ENCODE measurements at places on chromosomes 2 and 18.

DNA sequence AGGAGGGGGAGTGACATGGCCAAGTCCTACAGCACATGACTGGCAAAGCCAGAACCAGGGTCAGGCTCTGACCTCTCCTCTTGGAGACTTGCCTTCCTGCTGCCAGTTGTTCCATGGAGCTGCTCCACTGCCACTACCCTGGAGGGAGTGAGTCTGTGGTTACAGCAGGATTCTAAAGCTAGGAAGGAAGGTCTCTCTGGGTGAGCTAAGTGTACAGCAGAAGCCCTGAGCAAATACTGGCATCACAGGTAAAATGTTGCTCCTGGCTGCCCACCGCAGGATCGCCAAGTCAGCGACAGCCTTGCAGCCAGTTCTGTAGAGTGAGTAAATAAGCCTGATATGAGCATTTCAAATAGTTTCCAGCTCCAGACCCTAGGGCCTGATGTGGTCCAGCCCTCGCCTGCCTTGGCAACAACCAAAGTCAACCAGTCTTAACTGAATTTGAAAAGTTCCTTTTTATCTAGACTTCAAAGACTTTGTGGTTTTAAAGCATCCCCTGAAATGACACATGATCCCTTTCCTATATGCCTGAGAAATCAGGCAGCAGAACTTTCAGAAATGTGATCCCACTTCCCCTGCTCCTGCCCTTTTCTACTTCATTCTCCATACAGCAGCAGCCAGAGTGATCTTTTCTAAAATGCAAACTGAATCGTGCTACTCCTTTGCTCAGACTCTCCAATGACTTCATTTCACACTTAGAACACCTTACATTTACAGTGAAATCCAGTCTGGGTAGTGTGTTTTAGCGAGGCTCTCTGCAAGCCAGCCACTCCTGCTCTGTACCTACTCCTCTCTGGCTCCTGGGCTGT, 114.3 kb downstream of the MGAT5 start:
- no peak for DNase-seq

- DNase-seq, result no peak
These were observed 123.0 kb downstream of the CYP26B1 start for GRCh38 chr2:72024451-72025175.

- no peak for DNase-seq
These were observed 18.0 kb downstream of the ANKRD44 start for GRCh38 chr2:197292619-197293018.

DNA sequence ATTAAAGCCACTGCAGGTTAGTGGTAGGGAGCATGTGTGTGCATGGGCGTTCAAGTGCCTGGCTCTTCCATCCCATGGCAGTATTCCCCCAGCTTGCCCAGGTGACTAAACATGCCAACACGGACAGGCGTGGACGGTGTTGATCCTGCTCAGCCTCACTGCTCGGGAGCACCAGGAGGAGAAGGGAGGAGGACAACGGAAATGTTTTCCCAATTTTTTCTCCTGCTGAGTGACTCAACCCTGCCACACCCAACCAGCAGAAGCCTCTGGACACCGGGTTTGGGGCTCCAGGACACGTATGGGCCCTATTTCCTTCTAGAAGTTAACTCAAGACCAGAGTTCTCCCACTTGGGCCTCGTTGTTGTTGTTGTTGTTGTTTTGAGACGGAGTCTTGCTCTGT, 139.1 kb downstream of the CYP26B1 start:
- DNase-seq, result no peak

GRCh38 chr2:54545702-54546450, 89.7 kb downstream of the SPTBN1 start:
- no peak for DNase-seq

DNA sequence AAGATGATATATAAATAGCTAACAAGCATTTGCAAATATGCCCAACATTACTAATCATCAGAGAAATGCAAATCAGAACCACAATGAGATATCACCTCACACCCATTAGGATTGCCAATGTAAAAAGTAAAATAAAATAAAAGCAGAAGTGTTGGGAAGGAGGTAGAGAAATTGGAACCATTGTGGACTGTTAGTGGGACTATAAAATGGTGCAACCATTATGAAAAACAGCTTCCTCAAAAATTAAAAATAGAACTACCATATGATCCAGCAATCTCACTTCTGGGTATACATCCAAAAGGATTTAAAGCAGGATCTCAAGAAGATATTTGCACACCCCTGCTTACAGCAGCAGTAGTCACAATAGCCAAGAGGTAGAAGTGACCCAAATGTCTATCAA, 99.8 kb upstream of the DAPL1 start:
- no peak for DNase-seq

GRCh38 chr18:2223449-2223848, 347.9 kb downstream of the METTL4 start:
- DNase-seq, result no peak

DNA sequence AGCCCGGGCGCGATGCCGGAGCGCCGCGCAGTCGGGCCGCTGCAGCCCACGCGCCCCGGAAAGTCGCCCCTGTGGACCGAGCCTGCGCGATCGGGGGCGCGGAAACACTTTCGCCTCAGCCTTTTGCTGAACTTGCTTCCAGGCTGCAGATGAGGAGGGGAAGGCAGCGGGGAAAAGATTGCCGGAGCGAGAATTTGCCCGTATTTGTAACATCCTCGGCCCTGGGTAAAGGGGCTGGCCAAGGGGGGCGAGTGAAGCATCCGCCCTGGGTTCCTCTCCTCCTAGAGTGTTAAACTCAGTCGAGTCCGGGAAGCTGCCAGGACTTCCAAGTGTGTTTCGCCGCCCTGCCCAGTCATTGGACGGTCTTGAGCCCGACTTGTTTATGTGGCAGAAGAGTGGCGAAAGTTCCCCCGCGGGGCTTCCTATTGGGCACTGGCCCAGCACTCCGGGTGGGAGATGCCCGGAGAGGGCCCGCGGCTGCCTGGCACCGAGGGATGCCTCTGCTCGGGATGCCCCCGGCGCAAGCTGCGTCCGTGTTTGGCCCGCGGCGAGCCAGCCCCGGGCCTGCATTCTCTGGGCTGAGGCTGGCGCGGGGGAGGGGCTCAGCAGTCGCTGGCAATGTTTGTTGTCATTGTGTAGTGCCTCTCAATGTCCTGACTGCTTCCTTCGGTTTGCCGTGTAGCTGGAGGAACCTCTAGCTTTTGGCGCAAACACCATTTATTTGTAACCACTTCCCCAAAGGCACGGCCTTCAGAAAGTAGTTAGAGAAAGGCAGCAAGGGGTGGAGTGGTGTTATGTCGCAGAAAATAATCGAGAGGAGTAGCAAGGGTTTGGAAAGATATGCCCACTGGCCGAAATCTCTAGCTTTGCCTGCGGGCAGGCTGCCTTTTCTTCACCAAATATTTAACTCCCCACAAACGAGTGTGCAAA, 1.1 kb downstream of the CYBRD1 start:
- DNase-seq, result no peak

- no peak for DNase-seq
These were observed 118.1 kb upstream of the EPAS1 start for GRCh38 chr2:46179037-46179621.

- DNase-seq, result no peak
These were observed 105.6 kb upstream of the SALL3 start for GRCh38 chr18:78873926-78874500.

Data from NCI-H1417 treated with DMSO at 0.1 percent for 48 hours (cell line).